ENCODE measurements at places on chromosomes 3 and 15. TPM values are rescaled to one million over a fixed set of nuclear protein-coding genes. Genes with fewer than 3 reads are reported as not detected.

The SEMA6D gene
- total RNA-seq: 1.3 TPM

The CSTA gene
- 2,581 TPM for total RNA-seq

The SI gene
- total RNA-seq: not detected

The AGBL1 gene
- total RNA-seq: 0.11 TPM

DNA sequence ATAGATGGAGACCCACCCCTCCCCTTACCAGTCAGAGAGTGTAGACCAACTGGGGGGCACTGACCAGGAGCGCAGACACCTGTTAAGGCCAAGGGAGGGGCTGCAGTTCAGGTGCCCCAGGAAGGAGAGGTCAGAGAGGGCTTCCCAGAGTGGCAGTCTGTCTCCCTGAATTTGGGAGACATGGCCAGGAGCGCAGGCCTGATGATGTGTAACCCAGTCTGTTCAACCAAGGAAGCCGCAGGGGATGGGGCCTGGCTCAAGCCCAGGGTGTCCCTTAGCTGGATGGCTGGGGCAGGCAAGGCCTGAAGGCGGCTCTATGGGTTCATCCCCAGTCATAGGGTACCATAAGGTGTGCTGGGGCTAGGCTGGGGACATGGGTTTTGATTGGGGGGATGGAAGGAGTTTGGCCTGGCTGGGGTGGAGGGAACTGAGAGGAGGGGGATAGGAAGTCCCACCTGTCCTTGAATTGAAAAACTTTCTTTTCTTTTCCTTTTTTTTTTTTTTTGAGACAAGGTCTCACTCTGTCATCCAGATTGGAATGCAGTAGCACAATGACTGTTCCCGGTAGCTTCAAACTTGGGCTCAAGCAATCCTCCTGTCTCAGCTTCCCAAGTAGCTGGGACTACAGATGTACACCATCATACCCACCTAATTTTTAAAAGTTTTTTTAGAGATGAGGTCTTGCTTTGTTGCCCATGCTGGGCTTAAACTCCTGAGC lies 75.7 kb downstream of the SMAD6 start:
- no peak for DNase-seq

- DNase-seq: no peak
These were observed 10.5 kb upstream of the CCK start for GRCh38 chr3:42276141-42277132.
